Activated CD4-positive, CD25-positive, alpha-beta regulatory T cell treated with anti-CD3 and anti-CD28 coated beads, Interleukin-2, amount 50 U/mL, for 24 hours (primary cell): ENCODE measurements at places on chromosomes 6 and 20.

DNA sequence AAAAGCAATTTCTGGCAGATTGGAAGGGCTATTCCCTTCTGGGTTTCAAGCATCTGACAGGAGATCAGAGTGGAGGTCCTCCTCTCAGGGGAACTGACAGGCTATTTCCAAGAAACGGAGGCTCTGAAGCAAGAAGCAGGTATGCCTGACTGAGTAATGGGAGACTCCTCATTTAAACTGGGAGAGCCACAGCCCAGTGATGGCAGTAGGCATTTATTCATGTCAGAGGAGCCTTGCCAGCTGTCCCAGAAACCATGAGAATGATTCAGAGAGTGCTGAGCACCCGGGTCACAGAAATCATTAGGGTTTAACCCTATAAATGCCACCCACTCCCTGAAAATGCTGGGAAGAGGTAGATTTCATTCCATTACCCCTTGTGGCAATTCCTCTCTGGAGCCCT is 247.5 kb upstream of the RNF217 start:
- ATAC-seq: no peak

DNA sequence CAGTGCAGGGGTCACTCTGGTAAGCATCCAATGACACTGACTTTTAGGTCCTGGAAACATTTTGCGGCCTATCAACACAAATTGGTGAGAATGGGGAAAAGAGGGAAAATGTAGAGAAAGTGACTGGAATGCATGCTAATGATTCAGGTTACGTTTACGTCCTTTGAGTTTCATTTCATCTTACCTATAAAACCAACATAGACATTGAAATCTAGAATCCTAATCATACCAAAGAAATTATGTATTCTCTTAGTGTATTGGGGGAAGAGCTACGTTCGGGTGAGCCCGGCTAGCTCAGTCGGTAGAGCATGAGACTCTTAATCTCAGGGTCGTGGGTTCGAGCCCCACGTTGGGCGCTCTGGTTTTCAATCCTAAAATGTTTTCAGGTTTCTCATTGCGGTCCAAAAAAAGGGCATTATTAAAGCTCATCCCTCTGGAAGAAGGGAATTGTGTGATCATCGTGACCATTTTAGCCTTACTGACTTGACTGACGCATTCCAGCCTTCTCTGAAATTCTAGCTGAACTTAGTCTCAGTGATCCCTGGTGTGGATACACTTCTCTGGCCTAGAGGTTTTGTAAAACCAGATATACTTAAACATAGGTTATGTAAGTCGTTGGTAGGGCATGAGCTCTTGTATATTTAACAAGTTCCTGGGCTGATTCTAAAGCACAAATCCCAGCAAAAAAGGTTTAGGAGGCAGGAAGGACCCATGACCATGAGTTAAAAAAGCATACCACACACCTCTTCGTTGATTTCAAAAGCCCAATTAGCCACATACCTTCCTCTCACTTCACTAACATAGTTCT is 18.3 kb downstream of the HMGN4 start:
- ATAC-seq: no peak

DNA sequence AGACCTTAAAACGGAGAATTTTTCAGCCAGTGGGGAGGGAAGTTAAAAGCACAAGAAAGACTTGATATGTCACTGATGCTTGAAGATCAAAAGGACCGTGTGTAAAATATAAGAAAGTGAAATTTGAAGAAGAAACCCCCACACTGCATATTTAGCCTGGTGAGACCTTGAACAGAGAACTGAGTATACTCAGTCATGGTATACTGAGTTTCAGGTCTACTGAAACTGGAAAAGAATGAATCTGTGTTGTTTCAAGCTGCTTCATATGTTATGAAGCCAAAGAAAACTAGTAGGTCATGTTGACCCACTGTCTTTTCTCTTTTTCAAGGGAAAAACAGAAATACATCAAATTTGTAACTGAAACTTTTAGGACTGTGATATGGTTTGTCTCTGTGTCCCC is 443.8 kb upstream of the GJE1 start:
- ATAC-seq: no peak

DNA sequence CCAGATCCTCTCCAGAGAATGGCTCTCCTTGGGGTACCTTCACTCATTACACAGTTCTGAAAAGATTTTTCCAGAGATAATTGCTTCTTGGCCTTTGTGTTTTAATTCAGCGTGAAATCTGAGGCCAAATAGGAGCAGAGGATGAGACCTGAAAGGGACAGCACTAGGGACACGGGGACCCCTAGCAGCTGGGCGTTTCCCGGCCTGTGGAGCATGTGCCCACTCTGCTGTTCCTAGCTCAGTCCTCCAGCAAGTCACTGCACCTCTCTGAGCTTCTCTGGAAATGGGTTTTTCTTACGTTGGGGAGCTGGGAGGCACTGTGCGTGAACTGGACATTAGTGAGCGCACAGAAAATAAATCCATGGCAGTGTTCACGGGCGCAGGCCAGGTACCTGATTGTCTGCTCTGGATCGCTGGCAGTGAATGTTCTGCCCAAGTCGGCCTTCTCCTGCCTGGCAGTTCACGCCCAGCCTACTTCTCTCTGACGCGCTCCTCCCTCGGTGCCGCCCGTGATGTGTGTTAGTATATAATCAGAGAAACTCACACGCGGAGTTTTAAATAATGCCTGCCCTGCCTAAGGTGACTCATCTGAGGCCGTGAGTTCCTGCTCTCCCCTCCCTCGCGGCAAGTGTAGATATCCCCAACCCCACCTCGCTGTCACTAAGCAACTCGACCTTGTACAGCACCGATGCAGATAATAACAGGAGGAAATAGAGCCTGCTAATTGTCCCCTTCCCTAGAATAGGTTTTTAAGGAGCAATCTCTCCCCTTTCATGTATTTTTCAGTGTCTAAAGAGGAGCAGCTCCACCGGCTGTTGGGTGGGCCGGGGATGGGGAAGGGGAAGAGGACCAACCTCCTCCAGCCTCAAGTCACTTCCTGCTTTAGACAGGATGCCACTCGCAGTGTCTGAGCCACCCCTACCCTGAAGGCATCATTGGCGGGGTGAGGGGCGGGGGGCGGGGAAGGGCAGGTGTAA is 2.7 kb upstream of the TUBB2A start:
- peak; percentile 53 for ATAC-seq

- no peak for ATAC-seq
Observed at GRCh38 chr6:916131-916530, 223.2 kb upstream of the EXOC2 start.

GRCh38 chr20:3461211-3461771 is 9.5 kb upstream of the ATRN start:
- no peak for ATAC-seq

GRCh38 chr6:42845327-42845694 is 34.1 kb upstream of the RPL7L1 start:
- ATAC-seq: no peak

GRCh38 chr6:125375013-125375412 is 73.2 kb upstream of the HDDC2 start:
- no peak for ATAC-seq

- ATAC-seq: no peak
Observed at GRCh38 chr20:25512709-25513108, 72.6 kb downstream of the NINL start.

GRCh38 chr20:40797425-40797824 is 108.4 kb upstream of the MAFB start:
- ATAC-seq: no peak

DNA sequence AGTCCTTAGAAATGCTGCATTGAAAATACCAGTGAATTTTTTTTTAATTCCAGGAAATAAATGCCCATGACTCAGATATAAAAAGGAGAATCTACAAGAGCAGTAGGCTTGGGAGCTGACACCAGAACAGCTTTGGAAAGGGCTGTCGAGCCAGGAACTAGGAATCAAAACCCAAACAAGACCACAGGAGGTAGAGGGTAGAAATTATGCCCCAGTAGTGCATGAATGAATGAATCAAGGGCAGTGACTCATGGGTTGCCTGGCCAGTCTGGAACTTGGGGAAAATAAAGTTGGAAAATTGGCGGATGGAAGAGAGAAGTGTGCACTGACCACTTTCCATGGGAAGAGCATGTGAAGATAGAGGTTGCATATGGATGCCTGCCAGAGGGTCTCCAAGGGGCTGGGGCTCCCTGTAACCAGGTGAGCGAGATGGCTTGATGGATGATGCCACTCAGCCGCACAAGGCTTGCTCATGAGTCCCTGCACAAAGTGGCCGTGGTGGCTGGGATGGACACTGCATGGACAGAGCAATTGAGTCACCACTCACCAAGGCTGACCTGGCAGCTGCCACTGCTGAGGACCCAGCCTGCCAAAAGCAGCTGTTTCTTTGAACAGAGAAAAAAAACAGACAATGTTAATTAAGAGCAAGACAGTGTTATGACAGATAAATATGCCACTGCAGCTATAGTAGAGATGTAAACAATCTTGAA is 15.2 kb upstream of the MCCD1 start:
- no peak for ATAC-seq

DNA sequence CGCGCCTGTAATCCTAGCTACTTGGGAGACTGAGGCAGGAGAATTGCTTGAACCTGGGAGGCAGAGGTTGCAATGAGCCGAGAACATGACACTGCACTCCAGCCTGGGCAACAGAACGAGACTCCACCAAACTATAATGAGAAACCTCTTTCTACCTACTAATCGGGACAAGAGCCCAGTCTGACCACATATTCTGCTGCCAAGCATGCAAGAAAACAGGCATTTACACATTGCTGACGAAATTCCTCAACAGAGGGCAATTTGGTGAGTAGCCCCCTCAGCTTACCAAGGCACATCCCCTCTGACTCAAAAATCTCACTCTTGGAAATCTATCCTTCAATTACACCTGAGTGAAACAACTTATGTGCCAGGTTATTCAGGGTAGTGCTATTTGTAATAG is 81.2 kb downstream of the SLC23A2 start:
- no peak for ATAC-seq

- ATAC-seq: no peak
Observed at GRCh38 chr6:31272436-31272835, 544 bp upstream of the HLA-C start.

- ATAC-seq: no peak
Observed at GRCh38 chr6:36843170-36843569, 3.9 kb upstream of the CPNE5 start.

- ATAC-seq: no peak
Observed at GRCh38 chr6:88165087-88165843, 882 bp downstream of the CNR1 start.

DNA sequence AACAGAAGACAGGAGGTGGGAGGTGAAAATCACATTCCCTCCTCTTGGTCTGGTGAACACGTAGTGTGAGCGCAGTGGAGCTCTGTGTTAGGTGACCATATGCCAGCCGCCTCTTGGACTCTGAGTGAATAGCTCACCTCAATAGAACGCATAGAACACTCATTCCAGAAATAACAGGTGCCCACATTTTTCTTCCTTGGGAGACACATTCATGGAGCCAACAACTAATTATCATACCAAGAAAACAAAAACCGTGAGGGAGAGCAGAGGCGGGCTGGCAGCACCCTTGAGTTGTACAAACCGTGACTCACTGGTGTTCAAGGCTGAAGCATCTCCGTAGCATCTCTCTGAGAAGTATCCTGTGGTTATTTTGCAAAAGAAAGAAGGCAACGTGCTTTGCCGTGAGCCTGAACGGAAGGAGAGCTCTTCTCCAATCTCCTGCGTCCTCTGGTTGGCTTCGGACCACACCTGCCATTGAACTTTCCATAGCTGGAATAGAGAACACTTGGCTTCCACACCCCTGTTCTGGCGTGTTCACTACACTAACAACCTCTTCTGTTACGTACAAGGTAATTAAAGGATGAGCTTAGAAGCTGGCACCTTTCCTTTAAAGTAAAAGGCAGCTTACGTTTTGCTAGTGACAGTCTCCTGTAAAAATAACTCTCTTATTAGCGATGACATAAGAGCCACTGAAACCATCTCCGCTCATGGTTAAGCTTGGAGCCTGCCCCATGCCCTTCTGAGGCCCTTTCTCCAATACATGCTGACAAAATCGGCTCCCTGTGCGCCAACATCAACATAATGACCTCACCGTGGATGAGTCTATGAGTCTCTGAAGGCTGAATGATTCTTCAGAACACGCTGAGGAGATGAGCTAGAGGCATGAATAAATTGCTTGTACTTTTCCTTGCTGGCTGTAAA is 30.2 kb upstream of the SGK1 start:
- ATAC-seq: no peak

DNA sequence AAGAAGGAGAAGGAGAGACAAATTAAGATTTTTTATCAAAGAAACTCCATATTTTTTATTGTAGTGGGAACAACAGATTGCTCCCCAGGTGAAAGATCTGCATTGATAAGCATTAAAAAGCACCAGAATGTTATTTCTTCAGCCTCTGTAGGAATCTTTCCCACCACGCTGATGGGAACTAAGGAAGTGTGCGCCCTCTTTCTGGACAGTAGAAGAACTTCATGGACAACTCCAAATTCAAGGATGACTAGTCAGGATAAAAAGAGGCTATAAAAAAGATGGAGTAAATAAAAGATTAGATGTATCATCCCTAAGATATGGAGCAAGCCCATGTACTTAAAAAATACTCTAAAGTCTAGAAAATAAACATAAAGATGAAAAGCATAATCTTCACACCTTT is 45.8 kb upstream of the PAK5 start:
- no peak for ATAC-seq

DNA sequence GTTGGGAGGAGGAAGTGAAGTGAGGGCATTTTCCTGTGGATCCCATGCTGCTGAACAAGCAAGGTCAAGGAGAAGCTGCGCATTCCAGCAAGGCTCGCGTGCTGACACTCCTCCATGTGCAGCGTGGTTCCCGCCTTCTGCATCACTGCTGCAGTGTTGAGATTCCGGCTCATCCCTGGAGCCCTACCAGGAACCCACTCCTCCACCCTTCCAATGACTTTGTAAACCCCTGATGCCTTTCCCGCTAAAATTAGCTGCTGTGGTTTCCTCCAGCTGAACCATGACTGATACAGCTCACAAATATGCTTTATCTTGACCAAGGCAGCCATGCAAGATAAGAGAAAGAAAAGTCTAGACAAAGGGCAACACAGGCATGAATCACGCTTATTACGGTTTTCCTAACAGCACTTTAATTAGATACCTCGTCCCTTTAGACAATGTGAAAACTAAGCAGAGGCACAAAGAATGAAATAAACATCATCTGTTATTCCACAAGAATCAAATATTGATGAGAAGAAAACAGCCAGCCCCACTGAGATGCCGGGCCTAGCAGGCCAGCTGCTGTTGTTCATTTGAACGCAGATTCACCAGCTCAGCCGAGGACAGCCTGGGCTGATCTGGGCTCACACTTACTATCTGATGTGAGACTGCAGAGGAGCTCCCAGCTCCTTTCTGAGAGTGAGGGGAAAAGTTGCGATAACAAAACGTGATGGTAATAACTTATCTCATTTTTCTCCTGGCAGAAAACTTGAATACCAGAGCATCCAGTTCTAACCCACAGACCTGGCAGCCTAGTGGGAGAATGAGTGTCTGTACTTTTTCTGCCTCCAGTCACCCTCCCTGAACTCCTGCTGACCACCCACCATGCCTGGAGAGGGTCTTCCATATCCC is 14.2 kb upstream of the BNIP5 start:
- ATAC-seq: no peak

GRCh38 chr6:130674604-130675003 is 152.6 kb upstream of the SMLR1 start:
- ATAC-seq: no peak

DNA sequence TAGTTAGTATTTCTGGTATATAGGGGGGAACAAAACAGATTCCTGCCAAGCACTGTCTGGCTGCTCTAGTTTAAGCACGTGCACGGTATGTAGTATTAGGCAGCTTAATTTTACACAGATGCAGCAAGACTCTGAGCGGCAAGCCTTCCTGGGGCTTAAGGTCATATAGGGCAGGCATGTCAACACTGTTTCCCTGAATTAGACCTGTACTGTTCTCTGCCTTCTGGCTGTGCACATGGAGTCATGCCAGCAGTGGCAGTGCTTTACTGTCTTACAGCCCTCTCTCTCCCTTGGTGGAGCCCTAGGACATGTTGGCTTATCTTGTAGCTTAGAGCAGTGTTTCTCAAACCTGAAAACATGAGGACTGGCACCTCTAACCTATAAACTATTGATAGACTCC is 56.6 kb downstream of the PHF20 start:
- ATAC-seq: no peak
